ENCODE measurements at places on chromosomes 4 and X.

DNA sequence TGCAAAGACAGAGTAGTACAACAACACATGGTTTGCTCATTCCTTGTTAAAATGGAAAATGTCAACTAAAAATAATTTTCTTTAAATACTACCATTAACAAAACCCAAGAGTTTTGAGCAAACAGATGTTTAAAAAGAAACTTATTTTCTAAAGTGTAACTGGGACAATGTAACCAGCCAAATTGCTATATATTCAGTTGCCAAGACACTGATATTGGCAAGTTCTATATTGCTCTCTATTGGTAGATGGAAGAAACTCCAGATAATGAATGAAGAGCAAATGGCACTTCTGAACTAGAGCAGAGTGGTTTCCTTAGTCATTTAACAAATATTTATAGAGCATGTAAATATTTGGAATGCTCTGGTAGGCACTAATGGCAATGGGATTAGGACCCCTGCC is 966.2 kb downstream of the RPA4 start:
- no peak for DNase-seq

GRCh38 chr4:138308356-138308755 is 66.2 kb upstream of the SLC7A11 start:
- no peak for DNase-seq

GRCh38 chr4:80072228-80072743 is 743 bp downstream of the ANTXR2 start:
- peak; percentile 60 for DNase-seq

DNA sequence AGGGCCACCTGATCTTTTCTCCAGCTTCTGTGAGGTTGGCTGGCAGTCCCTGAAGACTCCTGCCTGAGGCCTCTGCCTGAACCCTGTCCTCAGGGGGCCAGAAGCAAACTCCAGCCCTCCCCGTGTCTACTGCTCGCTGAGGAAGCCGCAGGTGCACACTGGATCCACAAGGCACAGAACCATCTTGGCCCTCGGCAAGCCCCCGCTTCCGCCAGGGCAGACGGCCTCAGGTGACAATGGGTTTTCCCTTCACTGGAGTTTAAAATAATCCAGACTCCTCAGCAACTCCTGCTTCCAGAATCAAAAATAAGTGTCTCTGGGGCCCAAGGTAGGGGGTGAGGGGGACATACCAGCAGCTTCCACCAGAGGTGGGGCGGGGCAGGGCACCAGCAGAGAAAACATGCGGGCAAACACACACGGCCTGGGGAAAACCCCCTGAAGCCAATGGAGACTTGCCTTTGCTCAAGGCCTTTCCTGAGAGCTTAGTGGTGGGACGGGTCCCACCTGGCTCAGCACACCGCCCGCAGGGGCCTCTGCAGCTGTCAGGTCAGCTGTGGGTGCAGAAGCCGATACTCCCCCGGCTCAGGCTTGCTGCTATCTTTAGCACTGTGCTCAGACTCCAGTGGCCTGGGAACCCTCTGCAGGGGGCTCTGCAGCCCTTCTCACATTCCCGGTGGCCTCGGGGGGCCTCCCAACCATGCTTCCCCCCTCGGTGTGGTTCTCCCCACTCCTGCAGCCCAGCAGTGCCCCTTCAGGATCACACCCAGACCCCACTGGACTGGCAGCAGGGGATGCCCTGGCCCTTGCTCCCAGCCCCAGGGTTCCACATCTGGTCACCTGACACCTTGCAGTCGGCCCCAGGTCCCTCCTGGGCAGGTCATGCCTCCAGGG is 1.9 kb downstream of the MYL5 start:
- DNase-seq = no peak

DNA sequence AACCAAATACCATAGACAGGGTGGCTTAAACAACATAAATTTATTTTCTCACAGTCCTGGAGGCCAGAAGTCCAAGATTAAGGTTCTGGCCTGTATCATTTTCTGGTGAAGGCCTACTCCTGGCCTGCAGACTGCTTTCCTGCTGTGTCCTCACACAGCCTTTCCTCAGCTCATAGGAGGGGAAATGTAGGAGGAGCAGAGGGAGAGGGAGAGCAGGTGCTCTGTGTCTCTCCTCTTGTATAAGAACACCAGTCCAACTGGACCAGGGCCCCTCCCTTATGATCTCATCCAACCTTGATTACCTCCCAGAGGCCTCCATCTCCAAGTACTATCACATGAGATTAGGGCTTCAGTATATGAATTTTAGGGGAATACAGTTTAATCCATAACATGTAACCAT is 34.3 kb downstream of the RAPGEF2 start:
- DNase-seq = no peak

- DNase-seq = no peak
Measured at GRCh38 chrX:43743100-43743822, 87.2 kb downstream of the MAOA start.

GRCh38 chr4:38857354-38858096 is 908 bp upstream of the TLR6 start:
- peak; percentile 53 for DNase-seq

DNA sequence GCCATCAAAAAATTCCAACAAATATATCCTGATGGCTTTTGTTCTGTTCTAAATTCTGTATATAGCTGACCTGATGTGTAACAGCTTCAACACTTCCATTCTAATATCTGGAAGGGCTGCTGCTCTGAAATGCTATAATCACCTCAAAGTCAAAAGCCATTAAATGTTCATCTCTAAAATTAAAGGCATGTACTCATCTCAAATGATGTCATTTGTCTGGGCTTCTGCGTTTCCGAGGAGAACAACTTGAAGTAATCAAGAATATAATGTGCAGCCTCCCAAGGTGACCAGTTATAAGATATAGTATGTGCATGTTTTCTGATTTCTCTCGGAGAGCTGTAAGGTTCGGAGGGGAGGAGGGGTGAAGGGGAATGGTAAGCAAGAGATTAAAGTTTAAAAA is 237.6 kb downstream of the SCFD2 start:
- DNase-seq = no peak

GRCh38 chr4:24639714-24640113 is 55.4 kb upstream of the DHX15 start:
- DNase-seq = no peak

All from stimulated activated CD4-positive, alpha-beta T cell treated with anti-CD3 and anti-CD28 coated beads, Interleukin-4, amount 100 ng/mL, for 24 hours (primary cell).